Urinary bladder (tissue), 4 donors: ENCODE measurements at places on chromosomes 11 and 22. TPM values are rescaled to one million over a fixed set of nuclear protein-coding genes. Genes with fewer than 3 reads are reported as not detected.

DNA sequence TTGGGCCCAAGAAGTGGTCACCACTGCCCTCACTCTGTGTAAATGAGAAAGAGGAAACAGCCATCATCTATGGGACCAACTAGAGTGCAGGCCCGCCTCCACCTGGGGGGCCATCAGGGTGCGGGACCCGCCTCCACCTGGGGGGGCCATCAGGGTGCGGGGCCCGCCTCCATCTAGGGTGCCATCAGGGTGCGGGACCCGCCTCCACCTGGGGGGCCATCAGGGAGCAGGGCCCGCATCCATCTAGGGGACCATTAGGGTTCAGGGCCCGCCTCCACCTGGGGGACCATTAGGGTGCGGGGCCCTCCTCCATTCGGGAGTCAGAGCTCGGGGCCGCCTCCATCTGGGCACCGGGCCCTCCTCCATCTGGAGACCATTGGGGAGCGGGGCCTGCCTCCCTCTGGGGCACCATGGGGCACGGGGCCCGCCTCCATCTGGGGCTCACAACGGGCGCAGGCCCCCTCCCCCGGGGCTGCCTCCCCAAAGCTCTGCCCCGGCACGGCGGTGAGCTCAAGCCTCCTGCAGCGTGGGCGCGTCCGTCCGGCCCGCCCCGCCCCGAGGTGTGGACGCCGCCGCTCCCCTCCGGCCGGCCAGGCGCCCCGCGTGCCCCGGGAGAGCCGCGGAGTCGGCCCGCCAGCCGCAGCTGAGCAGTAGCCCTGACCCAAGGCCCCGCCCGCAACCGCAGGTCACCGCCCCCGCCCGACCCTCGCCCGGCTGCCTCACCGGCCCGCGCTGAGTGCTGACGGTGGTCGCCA lies 512 bp downstream of the TOLLIP start:
- no peak for DNase-seq

DNA sequence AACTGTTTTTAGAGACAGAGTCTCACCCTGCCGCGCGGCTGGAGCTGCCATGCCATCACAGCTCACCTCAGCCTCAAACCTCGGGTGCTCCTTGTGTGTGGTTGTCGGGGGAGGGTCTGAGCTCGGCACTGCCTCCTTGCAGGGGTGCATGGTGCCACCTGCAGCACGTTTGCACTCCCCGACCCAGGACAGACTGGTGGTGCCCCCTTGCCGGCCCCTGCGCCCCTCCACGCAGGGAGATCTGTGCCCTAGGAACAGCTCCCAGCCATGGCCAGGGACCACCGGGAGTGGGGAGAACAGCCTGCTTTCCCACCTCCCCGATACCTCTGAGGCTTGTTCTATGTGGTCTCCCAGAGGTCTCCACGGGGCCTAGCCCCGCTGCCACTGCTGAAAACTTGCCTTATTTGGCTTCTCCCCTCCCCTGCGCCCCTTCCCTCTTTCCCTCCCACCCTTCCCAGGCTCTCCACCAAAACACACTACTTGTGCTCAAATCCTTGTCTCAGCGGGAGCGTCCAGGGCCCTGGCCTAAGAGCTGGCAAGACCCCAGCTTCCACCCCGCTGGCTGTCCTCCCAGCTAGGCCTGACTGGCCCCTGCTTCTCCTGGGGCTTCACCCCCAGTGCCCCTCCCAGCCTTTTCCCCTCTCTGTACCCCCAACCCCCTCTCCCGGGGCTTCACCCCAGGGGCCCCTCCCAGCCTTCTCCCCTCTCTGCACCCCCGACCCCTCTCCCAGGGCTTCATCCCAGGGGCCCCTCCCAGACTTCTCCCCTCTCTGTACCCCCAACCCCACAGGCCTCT lies 13.4 kb upstream of the TPCN2 start:
- no peak for DNase-seq

MRPL11 gene
- 32.9 TPM for total RNA-seq

DNA sequence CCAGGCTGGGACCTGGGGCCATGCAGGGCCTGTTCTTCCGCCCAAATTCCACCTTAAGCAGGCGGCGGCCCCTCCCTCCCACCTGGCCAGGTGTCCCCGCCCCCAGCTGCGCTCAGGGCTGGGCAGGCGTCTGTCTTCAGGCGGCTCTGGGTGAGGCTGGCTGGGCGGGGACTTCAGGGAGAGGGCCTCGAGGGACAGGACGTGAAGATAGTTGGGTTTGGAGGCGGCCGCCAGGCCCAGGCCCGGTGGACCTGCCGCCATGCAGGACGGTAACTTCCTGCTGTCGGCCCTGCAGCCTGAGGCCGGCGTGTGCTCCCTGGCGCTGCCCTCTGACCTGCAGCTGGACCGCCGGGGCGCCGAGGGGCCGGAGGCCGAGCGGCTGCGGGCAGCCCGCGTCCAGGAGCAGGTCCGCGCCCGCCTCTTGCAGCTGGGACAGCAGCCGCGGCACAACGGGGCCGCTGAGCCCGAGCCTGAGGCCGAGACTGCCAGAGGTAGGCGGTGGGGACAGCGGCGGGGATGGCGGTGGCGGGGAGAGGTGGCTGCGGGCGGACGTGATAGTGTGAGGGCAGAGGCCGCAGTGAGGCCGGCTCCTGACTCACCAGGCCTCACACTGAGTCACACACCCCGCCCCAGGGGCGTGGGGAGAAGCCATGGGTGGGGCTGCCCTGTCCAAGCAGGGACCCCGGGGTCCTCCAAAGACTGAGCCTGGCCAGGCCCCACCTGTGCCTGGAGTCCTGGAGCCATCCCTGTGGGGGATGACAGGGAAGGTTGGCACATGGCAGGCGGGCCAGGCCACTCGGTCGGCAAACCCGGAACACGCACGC lies at the start of gene PKP3:
PKP3 (plus strand) TSS at position 176 of the 824 bp plus-strand sequence; CDS start at position 260, 84 bp downstream.
- no peak for DNase-seq

DNA sequence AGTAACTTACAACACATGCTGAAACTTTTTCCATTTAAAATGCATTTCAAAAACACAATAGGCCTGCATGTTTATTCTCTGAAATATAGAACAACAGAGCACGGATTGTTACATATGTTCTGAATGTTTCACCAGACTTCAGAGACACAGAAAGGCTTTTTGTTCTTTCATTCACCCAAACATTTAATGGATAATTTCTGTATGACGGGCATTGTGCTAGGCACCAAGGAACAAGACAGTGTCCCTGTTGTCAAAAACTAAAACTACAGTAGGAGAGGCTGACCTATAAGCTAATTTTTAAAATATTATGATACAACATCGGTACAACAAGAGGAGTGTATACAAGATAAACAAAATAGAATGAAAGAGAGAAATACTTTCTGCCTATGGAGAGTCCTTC lies 81.9 kb upstream of the TEAD1 start:
- no peak for DNase-seq

ZC3H12C gene
- total RNA-seq, result 19.7 TPM
